ENCODE measurements at places on chromosomes 16 and 17.

DNA sequence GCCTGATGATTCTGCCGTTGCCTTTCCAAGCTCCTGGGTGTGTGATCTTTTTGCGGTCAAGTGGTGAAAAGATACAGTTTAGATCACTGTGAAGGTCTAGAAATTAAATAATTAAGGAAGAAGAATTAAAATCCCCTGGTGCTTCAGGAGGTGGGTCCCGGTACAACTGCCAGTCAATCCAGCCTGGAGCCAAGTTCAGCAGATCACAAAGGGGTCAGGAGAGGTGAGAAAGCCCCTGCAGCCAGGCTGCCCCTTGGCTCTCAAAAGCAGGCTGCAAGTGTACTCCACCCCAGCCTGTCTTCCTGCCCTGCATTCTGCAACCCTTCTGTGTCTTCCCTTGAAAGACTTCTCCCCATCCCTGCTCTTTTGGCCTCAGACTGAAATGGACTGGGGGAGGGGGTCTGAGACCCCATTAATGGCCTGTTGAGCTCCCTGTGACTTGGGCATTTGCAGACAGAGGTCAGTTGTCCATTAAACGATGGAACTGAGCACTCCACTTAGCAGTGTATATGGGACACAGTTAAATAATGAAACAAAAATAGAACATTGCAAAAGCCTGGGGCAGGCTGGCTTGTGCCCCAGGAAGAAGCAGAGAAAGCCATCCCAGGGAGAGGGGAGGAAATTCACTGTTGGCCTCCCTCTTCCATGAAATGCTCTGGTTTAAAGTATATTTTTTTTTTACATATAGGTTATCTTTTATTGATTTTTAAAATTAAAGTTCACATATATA is 15.1 kb downstream of the CACNG5 start:
- no peak for DNase-seq

DNA sequence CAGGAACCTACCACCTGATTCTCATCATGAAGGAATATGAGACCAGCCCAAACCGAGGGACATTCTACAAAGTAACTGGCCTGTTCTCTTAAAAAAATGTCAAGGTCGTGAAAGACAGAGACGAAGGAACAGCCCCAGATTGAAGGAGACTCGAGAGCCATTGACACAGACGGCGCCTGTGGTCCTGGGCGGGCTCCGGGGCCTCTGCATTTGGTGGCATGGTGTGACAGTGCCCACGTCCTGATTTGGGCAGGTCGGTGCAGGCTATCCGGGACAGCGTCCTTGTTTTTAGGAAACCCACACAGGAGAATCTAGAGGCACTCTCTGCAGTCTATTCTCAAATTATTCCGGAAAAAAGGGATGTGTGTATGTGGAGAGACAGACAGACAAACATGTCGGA is 64.1 kb downstream of the ADCY9 start:
- DNase-seq, result no peak

DNA sequence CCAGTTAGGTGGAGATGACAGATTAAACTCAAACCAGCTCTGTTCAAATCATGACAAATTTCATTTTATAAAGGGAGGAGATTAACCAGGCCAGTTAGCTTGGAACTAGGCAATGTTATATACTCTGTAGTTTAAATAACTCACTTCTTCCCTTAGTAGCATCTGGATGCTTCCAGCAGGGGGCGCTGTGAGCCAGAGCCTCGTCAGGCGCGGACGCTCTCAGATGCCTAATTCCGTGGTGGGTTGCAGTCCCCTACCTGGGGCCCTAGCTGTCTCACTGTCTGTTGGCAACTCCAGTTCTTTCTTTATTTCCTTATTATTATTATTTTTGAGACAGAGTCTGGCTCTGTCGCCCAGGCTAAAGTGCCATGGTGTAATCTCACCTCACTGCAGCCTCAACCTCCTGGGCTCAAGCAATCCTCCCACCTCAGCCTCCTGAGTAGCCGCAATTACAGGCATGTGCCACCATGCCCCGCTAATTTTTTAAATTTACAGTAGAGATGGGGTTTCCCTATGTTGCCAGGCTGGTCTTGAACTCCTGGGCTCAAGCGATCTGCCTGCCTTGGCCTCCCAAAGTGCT is 17.3 kb upstream of the WFDC1 start:
- DNase-seq, result no peak

- DNase-seq, result no peak
Measured at GRCh38 chr17:72308744-72309385, 188.0 kb downstream of the SOX9 start.

- DNase-seq, result no peak
Measured at GRCh38 chr17:69853541-69854224, 221.3 kb upstream of the KCNJ16 start.

DNA sequence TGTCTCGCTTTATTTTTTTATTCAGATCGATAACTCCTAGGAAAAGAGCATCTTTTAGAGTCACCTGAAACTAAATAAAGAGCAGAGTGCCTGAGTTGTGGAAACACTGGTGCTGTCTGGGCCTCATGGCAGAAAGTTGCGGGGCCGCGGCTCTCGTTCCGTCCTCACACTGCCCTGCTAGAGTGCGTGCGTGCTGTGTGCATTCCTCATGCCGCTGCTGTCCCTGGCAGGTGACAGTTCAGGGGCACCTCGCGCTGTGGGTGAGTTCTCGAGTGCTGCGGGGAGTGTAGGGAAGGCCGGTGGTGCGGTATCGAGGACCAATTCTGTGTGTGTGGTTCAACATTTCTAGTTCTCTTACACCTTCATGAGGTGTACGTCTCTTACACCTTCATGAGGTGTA is 136.6 kb downstream of the RPTOR start:
- DNase-seq, result no peak

- DNase-seq, result no peak
Measured at GRCh38 chr17:71934520-71934919, 186.3 kb upstream of the SOX9 start.

GRCh38 chr16:78494674-78495073 is 395.2 kb downstream of the WWOX start:
- no peak for DNase-seq

GRCh38 chr16:56332464-56333079 is 92.8 kb downstream of the AMFR start:
- no peak for DNase-seq

- DNase-seq, result peak; percentile 96
Measured at GRCh38 chr17:74569020-74570003, 2.0 kb upstream of the CD300H start.

DNA sequence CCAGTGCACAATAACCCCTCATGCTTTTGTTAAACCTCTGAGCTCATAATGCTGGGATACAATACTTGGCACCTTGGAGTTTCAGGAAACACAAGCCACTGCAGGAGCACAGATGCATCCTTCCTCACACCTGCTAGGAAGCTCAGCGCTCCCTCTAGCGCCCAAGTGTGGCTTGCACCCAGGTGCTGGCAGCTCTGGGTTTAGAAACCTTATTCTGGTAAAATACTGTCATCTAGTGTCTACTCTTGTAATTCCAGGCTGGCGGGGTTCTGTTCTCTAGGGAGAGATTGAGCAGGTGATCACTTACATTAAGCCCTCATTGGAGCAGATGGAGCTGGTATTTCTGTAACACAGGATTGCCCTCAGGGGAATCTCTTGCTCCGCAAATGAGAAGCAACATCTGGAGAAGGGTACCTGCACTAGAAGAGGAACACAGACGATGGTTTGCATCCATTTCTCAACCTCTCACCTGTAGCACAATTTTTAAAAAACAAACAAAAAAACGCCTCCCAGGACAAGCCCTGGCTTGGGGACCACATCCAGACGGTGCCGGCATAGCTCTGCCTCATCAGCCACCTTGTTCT is 1.5 kb downstream of the CCL1 start:
- DNase-seq, result no peak

DNA sequence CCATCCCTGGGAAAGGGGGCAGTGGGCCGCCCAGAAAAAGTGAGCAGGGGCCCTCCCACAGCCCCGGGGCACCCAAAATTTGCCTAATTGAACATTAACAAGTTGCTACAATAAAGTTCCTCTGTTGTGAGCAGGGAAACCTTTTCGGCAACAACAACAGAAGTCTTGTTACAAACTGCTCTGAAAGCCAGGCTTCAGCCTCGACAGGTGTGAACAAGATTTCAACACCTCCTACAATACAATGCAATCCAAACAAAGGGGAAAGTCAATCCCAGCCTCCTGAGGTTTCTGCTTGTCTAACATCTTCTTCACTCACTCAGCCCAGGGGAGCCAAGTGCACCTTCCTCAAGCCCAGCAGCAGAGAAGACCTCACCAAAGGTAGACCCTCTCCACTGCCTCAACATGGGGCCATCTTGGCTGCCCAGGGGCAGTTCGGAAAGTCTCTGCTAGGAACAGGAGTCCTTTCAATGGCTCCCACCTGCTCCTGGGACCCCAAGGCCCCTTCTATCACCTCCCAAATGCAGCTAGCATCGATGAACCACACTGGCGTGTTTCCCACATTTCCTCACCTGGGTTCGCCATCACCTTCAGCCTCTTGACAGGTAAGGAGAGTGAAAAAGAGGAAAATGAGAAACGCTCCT is 19.1 kb downstream of the ZFHX3 start:
- no peak for DNase-seq
